NCI-H1930 (cell line): ENCODE measurements at places on chromosomes 5 and 9.
A peak's percentile ranks its signal among the peaks of the same experiment; 100 is the strongest.

GRCh38 chr9:650362-650761 lies 191.1 kb upstream of the DMRT1 start:
- DNase-seq: no peak

DNA sequence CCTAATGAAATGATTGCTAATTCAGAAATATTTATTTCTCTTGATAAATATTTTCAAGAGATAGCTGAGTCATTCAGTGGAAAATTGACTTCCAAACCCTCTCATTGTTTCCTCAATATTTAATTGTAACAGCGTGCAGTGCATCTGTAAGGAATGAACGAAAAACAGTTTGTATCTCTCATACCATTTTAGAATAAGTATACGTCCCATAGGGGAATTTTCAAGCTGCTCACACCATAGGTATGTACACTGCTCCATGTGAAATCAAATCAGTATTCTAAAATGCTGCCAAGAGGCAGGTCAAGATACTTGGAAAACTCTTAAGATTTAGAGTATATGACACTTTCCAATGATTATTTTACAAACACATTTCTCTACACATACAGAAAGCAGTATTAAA lies 202.2 kb downstream of the ARL15 start:
- DNase-seq: no peak

DNA sequence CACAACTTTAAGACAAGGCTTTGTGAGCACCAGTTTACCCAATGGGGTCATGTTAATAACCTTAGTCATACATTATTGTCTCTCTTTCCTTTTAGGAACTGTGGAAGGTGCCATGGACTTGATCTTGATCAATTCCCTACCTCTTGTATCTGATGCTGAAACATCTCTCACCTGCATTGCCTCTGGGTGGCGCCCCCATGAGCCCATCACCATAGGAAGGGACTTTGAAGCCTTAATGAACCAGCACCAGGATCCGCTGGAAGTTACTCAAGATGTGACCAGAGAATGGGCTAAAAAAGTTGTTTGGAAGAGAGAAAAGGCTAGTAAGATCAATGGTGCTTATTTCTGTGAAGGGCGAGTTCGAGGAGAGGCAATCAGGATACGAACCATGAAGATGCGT lies 48.7 kb downstream of the TEK start:
- no peak for DNase-seq

- no peak for DNase-seq
Observed at GRCh38 chr5:98163796-98164493, 609.5 kb upstream of the RGMB start.

GRCh38 chr9:130209422-130209821 lies 37.2 kb downstream of the NCS1 start:
- no peak for DNase-seq

DNA sequence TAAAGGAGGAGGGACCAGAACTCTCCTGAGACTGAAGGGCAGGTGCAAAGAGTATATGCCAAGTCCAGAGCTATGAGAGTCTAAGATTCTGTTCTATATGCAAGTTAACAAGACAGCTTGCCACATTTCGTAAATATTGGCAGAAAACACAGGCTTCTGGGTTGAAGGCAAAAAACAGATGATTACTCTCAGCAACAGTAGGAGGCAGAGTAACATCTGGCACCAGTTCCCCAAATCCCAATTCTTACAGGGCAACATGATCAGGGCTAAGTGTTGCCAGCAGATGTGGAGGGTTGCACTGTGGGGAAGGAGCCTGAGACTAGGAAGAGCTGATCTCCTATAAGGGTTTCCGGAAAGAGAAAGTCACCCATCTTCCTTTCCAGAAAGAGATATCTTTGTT lies 179.4 kb downstream of the PJA2 start:
- DNase-seq: no peak

DNA sequence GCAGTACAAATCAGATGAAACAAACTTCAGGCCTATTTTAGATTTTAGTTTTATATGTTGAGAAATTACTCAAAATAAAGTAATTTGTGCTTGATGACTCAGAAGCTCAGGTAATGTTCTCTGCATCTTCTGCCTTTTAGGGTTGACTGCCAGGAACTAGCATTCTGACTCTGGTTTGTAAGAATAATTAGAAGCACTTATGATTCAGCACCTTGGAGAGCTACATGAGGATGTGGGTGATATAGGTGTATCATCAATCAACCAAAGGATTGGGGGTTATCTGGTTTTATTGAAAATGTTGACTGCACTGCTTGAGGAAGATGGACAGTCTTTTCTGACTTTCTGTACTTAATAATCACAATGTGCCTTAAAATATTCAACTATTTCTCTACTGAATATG lies 118.7 kb upstream of the SGCD start:
- DNase-seq: no peak

- peak; percentile 36 for DNase-seq
Observed at GRCh38 chr5:135488727-135489465, 36.7 kb upstream of the TIFAB start.

- DNase-seq: no peak
Observed at GRCh38 chr5:123524146-123524545, 12.2 kb downstream of the CSNK1G3 start.

DNA sequence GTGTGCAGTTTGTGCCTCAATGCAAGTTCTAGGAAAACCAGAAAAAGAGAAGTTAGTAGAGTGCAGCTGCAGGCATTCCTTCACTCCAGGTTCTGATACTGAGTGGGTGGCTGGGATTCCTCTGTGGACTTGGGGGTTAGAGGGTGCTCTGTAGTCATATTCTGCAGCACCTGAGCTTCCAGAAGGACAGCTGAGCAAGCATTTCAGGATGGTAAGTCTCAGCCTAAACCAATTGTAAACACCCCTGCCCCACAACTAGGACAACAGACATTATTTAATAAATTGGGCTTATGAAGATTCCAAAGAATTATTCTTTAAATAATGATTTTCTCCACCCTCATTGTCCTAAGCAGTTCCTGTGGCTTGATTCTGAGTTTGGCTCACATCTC lies 9.1 kb downstream of the FAXDC2 start:
- no peak for DNase-seq

DNA sequence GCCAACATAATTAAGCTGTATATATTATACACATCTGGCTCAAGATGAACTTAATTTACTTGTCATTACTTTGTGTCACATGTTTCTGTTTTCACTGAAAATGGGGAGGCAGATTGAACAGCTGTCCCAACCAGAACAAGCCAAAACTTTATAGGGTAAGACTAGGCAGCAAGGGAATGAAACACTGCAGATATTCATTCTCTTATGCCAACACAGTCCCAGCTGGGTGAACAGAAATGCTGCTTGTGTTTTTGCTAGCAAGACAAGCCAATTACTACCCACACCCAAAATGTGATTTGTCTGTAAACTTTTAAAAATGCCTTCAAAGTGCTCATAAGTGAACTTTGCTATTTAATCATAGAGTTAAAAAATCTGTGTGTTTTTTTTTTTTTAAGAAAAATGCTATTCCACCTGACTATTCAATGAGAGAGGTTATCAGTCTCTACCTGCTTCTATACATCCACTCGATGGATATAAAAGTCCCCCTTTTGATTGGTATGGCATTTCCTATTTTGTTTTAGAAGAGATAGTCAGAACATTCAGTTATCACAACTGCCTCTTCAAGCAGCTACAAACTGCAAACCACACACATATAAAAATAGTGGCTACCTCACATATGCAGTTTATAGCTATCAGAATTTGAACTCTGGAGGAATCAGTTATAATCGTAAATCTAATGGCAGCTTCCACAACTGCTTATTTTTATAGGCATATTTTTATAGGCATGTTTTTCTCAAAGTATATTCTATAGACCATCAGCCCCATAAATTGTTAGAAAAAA lies 91.9 kb upstream of the PPP1R2B start:
- DNase-seq: no peak

- DNase-seq: no peak
Observed at GRCh38 chr9:7376833-7377232, 422.7 kb downstream of the DMAC1 start.

- DNase-seq: no peak
Observed at GRCh38 chr9:23596913-23597634, 229.0 kb downstream of the ELAVL2 start.

GRCh38 chr9:7811677-7812076 lies 12.1 kb upstream of the DMAC1 start:
- peak; percentile 23 for DNase-seq

DNA sequence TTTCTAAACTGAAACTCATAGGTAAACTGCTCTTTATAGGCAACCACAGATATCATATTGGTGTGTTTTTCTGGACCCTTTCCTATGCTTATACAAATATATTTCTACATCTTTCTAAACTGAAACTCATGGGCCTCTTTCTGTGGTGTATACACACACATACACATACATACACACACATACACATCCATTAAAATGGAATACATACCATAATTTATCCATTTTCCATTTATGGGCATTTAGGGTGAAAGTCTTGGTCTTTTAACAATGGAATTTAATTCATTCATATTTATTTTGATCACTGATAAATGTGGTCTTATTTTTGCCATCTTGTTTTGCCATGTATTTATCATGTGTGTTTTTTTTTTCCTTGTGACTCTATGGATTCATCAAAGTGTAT lies 44.1 kb downstream of the SLC22A5 start:
- no peak for DNase-seq

- DNase-seq: no peak
Observed at GRCh38 chr5:104498281-104498680, 935.7 kb upstream of the NUDT12 start.

- no peak for DNase-seq
Observed at GRCh38 chr5:78553580-78554353, 94.8 kb downstream of the LHFPL2 start.

GRCh38 chr5:178202541-178202940 lies 1.8 kb upstream of the HNRNPAB start:
- no peak for DNase-seq

GRCh38 chr5:6644794-6645241 lies 11.6 kb downstream of the SRD5A1 start:
- DNase-seq: no peak

DNA sequence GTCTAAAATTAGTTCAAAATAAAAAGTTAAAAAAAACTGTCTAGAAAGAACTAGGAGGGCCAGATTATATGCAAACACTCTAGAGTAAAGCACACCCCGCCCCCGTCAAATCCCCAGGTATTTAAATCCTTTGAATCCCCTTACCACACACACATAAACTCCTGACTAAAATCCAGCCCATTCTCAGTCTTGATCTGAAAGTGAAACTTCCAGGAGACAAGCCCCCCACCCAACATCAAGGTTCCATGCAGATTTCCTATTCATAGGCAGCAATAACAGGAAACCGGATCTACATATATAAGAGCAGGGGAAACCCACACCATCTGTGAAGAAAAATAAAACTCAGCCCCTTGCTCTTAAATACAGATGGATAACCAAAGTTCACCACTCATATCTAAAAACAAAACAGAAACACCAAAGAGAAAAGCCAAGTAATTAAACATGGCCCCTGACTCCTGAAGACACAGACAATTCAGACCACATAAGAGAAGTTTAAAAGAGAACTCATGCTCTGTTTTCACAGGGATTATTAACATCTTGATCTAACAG lies 42.3 kb downstream of the MARCHF3 start:
- DNase-seq: no peak

- no peak for DNase-seq
Observed at GRCh38 chr9:565528-565927, 276.0 kb upstream of the DMRT1 start.
